ENCODE measurements at places on chromosomes 1 and 21. TPM values are rescaled to one million over a fixed set of nuclear protein-coding genes. Genes with fewer than 3 reads are reported as not detected.

Gene GABPB2
- 27.7 TPM for total RNA-seq

Gene S100PBP
- 83.4 TPM for total RNA-seq

Gene CAMK2N1
- 0.83 TPM for total RNA-seq

Gene TFF2
- total RNA-seq: not detected

Gene LCE3D
- not detected for total RNA-seq
